ENCODE measurements at places on chromosomes 6 and 20.

GRCh38 chr20:33560026-33560425 lies 70.1 kb downstream of the CBFA2T2 start:
- DNase-seq: no peak

GRCh38 chr6:145813285-145814034 lies 1.1 kb downstream of the FBXO30 start:
- DNase-seq: peak; percentile 13

DNA sequence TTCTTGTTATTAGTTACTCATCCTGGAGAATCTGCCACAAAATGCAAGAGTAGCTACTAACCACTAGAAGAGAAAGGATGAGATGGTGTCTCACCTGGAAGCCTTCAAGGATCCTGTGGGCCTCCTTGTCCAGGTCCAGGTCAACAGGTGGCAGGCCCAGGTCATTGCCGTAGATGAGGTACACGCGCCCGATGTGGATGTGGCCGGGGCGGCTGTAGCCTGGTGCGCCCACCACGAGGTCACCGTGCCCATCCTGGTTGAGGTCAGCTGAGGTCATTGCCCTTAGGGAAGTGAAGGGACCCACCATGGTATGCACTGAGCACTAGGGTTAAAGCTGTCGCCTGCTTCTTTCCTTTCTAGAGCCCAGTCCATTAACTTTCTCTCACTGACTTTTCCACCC lies 35.5 kb downstream of the GPLD1 start:
- no peak for DNase-seq

DNA sequence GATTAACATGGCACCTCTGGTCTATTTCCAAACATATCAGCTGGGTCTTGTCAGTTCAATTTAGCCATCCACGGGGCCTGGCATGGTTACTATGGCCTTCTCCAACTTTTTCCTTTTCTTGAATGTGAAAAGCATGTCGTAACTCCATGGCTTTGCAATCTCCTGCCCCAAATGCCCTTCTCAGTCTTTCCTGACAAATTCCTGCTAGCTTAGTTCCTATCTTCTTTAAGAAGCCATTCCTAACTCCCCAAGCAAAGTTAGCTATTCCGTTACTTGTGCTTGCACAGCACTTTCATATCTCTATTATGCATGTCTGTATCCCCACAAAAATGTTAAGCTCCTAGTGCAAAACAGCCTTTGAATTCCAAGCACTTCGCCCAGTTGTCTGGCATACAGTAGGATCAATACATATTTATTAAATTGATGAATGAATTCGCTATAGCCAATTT lies 105.6 kb downstream of the AIG1 start:
- DNase-seq: no peak

DNA sequence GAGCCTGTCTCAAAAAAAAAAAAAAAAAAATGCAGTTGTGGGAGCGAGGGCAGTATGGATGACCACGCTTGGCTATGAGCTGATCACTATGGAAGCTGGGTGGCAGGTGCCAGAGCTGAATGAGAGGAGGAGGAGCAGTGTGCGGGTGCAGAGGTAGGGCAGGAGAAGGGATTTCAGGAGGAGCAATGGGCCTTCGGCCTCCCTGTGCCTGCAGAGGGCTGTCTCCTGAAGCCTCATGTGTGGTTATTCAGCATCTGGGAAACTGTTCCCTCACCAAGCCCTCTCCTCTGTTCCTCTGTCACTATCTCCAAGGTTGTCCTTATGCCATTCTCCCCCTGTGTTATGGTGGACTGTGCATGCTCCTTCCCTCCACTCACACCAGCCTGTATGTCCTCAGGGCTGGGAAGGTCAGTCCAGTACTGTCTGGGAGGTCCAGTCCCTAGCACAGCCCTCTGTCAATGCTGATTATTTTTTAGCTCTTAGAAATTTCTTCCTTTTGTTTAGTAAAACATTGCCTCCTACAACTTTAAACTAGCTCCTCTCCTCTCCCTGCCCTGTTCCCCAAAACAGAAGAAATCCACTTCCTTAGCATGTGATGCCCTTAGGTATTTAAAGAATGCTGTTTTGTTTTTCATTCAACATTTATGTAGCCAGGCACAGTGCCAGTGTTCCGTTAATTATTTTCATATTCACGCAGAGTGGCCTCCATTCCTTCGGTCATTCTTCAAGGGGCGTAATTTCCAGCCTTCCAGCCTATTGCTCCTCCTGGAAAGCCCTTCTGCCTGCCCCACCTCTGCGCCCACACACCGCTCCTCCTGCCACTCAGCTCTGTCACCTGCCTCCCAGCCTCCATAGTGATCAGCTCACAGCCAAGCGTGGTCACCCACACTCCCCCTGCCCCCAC lies 48.9 kb downstream of the CNBD2 start:
- DNase-seq: no peak

DNA sequence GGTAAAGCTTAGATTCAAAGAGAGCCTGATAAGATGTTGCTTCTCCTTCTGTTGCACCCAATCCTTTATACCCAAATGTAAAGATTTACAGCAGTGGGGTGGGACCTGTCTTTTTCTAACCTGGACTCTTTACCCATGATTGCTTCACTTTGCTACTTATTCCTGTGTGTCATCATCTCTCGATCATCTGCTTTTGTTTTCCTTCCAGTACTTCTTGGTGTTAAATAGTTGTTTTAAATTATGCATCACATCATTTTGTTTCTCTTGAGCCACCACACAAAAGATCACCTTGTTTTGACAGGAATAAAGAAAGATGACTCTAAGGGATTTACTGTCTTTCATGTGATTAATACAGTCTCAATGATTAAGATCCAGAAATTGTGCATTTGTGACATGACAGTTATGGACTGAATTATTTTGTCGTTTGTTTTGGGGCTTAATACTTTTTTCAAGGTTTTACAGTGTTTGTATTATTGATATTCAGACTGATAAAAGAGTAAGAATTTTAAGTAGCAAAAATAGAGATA lies 123.1 kb downstream of the CDKAL1 start:
- no peak for DNase-seq

GRCh38 chr6:130587778-130588520 lies 222.1 kb downstream of the TMEM200A start:
- no peak for DNase-seq

GRCh38 chr20:50415516-50416268 lies 94.5 kb upstream of the PTPN1 start:
- DNase-seq: no peak

DNA sequence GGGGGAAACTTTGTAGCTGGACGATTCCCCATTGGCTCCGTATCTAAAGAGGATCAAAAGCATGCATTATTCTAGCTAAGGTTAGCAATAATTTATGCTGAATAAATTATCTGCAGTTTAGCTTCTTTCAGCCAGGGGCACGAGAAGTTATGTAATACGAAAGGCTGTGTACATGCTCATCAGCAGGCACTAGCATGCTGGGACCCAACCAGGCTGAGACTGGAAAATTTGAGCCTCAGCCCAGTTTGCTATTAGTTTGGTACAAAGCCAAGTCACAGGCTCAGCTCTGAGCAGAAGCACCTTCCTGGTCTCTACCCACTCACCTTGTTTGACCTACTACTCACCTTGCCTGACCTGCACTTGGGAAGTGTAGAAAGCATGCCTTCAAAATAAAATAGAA lies 328.1 kb upstream of the ARID1B start:
- peak; percentile 49 for DNase-seq

GRCh38 chr6:154408891-154409500 lies 52.4 kb upstream of the IPCEF1 start:
- no peak for DNase-seq

Data from NCI-H1694 treated with DMSO at 0.1 percent for 48 hours (cell line).